ENCODE measurements at places on chromosomes 13 and 19. TPM values are rescaled to one million over a fixed set of nuclear protein-coding genes. Genes with fewer than 3 reads are reported as not detected.

HDGFL2 gene
- 59.8 TPM for total RNA-seq

GRCh38 chr13:29081036-29081435 lies 260.9 kb downstream of the MTUS2 start:
- H3K4me1 ChIP-seq, result no peaks in the 10 kb centered on the region
- no peak overlapping the region for H3K4me3 ChIP-seq
- no peaks in the 10 kb centered on the region for H3K27me3 ChIP-seq
- no peak overlapping the region for H3K27ac ChIP-seq
- H3K36me3 ChIP-seq, result no peaks in the 10 kb centered on the region

MATK gene
- total RNA-seq, result not detected

- peak overlapping the region; percentile 76 for H3K27ac ChIP-seq
- H3K36me3 ChIP-seq, result peaks cover 10% of the 10 kb centered on the region
- H3K27me3 ChIP-seq, result no peaks in the 10 kb centered on the region
- H3K4me1 ChIP-seq, result peaks cover 41% of the 10 kb centered on the region
These were observed 115.3 kb downstream of the LRCH1 start for GRCh38 chr13:46668302-46668720.

PSG5 gene
- total RNA-seq, result not detected

- no peak for DNase-seq
- H3K27me3 ChIP-seq, result no peaks in the 10 kb centered on the region
- peaks cover 35% of the 10 kb centered on the region for H3K36me3 ChIP-seq
- no peak overlapping the region for H3K4me3 ChIP-seq
These were observed 48.3 kb downstream of the SLC7A1 start for GRCh38 chr13:29547153-29547552.

KCNC3 gene
- total RNA-seq, result 1.1 TPM

TEX26 gene
- total RNA-seq, result not detected

LILRA1 gene
- not detected for total RNA-seq

GRCh38 chr19:46232029-46232428 lies 2.5 kb downstream of the IGFL1 start:
- H3K4me3 ChIP-seq, result no peak overlapping the region
- peaks cover 12% of the 10 kb centered on the region for H3K4me1 ChIP-seq
- H3K27ac ChIP-seq, result no peak overlapping the region
- DNase-seq, result no peak

GRCh38 chr13:93635616-93636032 lies 409.0 kb downstream of the GPC6 start:
- no peak overlapping the region for H3K4me3 ChIP-seq
- no peaks in the 10 kb centered on the region for H3K36me3 ChIP-seq
- DNase-seq, result no peak
- no peaks in the 10 kb centered on the region for H3K27me3 ChIP-seq

DNA sequence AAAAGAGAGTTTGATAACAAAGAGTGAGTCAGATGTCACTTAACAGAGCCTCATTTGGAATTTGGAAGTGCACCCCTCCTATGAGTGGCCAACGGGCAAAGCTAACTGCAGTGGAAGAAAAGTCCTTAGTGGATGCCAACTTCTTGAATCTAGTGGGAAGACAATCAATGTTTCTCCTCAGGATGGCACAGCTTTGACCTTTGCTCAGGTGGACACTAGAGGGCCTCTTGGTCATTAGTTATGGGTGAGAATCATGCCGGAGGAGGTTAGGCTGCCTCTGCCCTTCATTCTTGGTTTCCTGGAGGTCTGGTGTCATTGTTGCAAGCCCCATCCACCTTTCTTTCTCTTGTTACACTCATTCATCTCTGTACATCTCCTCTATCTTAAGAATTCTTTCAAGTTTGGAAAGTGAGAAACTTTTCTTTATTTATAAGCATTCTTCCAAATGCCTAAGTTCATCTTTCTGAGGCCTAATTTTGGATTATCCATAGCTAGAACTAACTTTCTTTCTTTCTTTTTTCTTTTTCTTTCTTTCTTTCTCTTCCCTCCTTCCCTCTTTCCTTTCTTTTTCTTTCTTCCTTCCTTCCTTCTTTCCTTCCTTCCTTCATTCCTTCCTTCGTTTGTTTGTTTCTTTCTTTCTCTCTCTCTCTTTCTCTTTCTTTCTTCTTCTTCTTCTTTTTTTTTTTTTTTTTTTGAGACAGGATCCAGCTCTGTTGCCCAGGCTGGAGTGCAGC lies 327.2 kb upstream of the TSHZ3 start:
- peaks cover 11% of the 10 kb centered on the region for H3K4me1 ChIP-seq
- H3K27ac ChIP-seq, result no peak overlapping the region
- H3K27me3 ChIP-seq, result no peaks in the 10 kb centered on the region
- no peak overlapping the region for H3K4me3 ChIP-seq

- H3K4me1 ChIP-seq, result peaks cover 18% of the 10 kb centered on the region
- H3K4me3 ChIP-seq, result peak overlapping the region; percentile 95
- DNase-seq, result no peak
- no peaks in the 10 kb centered on the region for H3K36me3 ChIP-seq
These were observed 776 bp upstream of the NCLN start for GRCh38 chr19:3184847-3185460.

TLE2 gene
- total RNA-seq, result 14.9 TPM

GRCh38 chr13:20716951-20717350 lies 13.5 kb downstream of the IL17D start:
- no peak overlapping the region for H3K27ac ChIP-seq
- H3K4me3 ChIP-seq, result no peak overlapping the region
- no peaks in the 10 kb centered on the region for H3K27me3 ChIP-seq
- no peaks in the 10 kb centered on the region for H3K36me3 ChIP-seq
- peaks cover 41% of the 10 kb centered on the region for H3K4me1 ChIP-seq
- DNase-seq, result no peak

GRCh38 chr13:65339241-65339640 lies 1890.9 kb downstream of the PCDH9 start:
- no peak overlapping the region for H3K27ac ChIP-seq
- H3K4me3 ChIP-seq, result no peak overlapping the region
- no peak for DNase-seq
- H3K36me3 ChIP-seq, result peaks cover 2% of the 10 kb centered on the region
- peaks cover 9% of the 10 kb centered on the region for H3K4me1 ChIP-seq
- H3K27me3 ChIP-seq, result no peaks in the 10 kb centered on the region

Measured in osteocyte (in vitro differentiated cells).